Panc1 (cell line): ENCODE measurements at places on chromosomes 5 and 9.

DNA sequence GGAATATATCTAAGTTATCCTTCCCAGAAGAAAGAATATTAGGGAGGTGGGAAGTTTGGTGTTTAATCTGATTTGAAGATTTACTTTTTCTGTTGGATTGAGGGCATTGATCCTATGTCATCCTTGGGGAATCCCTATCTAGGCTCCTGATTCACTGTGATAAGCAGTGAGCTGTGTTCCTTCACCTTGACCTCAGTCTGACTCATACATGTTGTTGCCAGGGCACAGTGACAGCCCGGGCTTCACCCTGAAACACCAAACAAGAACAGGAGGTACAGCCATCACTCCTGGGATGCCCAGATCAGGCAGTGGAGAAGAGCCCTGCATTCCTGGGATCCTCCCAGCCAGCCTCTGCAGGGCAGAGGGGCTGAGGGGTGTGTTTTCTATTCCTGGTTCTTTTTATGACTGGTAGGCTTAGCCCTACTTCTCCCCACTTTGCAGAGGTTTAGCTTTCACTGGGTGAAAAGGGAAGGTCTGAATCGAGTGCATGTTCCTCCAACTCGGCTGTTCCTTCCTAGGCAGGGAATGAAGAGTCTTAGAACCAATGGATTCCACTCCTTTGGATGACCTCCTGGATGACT lies 3.1 kb upstream of the FAM53C start:
- DNase-seq = no peak

- DNase-seq = no peak
Measured at GRCh38 chr5:171162165-171162564, 146.9 kb upstream of the TLX3 start.

GRCh38 chr5:95057615-95058014 lies 227.3 kb downstream of the MCTP1 start:
- DNase-seq = no peak

DNA sequence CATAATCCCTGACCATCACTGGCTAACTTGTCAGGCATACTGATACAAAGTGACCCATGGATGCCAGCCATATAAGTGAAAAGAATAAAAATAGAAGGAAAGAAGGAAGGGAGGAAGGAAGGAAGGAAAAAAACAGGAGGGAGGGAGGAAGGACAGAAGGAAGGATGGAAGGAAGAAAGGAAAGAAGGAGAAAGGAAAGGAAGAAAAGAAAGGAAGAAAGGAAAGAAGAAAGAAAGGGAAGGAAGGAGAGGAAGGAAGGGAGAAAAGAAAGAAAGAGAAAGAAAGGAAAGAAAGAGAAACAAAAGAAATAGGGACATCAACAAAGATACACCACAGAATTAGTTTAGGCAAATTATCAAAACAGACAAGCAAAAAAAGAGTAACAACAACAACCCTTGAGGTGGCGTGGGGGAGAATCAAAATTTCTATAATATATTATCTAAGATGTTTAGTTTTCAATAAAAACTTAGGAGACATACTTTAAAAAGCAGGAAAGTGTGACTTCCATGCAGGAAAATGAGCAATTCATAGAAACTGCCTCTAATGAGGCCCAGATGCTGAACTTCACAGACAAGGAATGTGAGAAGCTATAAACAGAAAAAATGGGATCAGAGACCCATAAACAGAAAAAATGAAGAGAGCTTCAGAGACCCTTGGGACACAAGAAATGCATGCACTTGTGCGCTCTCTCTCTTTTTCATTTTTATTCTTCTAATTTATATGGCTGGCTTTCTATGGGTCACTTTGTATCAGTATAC lies 96.1 kb upstream of the NFIL3 start:
- no peak for DNase-seq

- DNase-seq = no peak
Measured at GRCh38 chr9:127905004-127905728, 5.8 kb upstream of the ST6GALNAC6 start.

- DNase-seq = no peak
Measured at GRCh38 chr9:133514460-133515239, 10.1 kb downstream of the MYMK start.

GRCh38 chr5:83636156-83636555 lies 84.5 kb downstream of the HAPLN1 start:
- no peak for DNase-seq

DNA sequence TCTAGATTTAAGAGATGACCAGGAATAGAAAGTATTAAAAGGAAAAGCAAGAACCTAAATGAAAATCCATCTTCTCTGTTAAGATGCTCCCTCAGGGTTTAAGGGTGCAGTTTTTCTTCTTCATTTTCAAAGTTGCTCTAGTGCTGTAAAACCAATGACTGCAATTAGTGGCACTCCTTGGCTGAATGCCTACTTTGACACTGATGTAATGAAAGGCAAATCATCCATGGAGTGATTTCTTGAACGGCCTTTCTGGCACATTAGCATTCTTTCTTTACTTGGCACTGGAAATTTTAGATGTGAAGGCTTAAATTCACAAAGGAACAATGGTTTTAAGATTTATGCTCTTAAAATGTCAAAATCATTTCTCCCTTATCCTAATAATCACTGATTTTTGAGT lies 19.3 kb upstream of the ISCA1 start:
- no peak for DNase-seq

DNA sequence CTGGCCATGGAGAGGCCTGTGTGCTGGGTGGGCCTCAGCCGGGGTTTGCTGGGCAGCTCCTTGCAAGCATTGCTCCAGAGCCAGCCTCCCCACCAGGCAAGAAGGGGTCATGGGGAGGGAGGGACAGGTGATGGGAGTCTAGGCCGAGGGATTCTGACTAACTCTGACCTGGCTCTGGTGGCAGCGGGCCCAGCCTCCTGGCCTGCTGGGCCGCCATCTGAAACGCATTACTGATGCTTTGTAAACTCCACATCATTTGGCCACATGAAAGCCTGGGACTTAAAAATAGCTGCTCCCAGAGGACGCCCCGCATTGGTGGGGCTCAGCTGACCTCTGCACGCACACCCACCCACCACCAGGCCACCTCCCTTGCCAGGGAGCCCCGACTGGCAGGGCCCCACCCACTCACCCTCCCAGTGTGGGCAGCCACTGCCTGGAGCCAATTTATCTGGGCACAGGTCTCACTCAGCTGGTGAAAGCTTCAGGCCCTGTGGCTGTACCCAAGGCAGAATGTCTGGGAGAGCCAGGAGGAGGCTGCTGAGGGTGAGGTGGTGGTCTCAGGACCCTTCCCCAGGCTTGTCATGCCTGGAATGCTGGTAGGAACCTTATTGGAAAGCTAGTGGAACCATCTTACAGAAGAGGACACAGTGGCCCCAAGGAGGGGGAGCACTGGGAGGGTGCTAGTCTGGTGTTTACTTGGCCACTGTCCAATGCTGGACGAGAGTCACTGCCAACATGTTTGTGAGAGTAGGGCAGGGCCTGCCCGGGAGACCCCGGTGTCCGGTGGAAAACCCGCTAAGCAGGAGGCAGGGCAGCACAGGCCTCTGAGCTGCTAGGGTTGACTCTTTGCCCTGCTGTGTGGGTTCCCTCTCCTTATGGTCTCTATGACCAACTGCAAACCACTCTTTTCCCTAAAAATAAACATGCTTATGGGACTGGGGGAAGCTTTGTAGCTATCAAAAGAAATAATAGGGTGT lies 10.8 kb downstream of the TCF7 start:
- peak; percentile 82 for DNase-seq

DNA sequence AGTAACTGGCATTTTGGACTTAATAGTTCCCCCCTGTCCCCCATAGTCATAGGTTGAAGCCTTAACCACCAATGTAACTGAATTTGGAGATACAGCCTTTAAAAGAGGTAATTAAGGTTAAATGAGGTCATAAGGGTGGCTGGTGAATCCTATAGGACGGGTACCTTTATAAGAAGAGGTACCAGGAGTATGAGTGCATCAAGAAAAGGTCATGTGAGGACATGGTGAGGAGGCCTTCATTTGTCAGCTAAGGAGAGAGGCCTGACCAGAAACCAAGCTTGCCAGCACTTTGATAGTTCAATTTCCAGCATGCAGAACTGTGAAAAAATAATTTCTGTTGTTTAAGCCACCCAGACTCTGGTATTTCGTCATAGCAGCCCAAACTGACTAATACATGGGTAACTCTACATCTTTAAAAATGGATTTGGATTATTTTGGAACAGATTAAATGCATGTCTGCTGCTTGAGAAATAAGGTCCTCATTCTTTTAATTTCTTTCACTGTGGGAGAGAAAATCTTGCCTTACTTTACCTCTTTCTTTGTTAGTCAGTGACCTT lies 9.7 kb downstream of the RASA1 start:
- DNase-seq = no peak

GRCh38 chr9:12539580-12539975 lies 153.6 kb upstream of the TYRP1 start:
- no peak for DNase-seq

GRCh38 chr5:168073311-168073710 lies 218.1 kb upstream of the WWC1 start:
- no peak for DNase-seq

- peak; percentile 39 for DNase-seq
Measured at GRCh38 chr5:157253547-157253946, 12.4 kb upstream of the CYFIP2 start.

DNA sequence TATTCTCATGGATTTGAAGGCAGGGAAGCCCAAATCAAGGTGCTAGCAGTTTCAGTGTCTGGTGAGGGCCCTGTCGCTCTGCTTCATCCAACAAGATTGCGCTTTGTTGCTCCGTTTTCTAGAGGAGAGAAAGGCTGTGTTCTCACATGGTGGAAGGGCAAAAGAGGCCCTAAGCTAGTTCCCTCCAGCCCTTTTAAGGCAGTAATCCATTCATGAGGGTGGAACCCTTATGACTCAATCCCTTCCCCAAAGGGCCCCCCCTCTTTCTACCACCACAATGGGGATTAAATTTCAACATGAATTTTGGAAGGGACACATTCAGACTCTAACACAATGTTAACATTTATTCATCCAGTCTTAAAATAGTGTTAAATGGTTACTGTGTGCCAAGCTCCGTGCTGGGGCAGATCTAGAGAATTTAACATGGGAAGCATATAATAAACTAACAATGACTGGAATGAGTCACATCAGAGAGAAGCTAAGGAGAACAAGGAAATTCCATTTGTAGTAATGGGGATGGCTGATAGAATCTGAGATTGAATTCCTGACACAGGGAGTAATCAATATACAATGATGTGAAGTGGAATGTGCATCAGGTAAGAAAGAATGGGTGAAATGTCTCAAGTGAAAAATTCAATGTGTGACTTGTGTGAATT lies 382.8 kb upstream of the ZNF608 start:
- DNase-seq = no peak

GRCh38 chr9:75483636-75484035 lies 395.3 kb downstream of the OSTF1 start:
- no peak for DNase-seq

GRCh38 chr5:67350618-67351201 lies 154.1 kb upstream of the CD180 start:
- DNase-seq = no peak

- no peak for DNase-seq
Measured at GRCh38 chr5:129906177-129906887, 2.1 kb downstream of the CHSY3 start.

DNA sequence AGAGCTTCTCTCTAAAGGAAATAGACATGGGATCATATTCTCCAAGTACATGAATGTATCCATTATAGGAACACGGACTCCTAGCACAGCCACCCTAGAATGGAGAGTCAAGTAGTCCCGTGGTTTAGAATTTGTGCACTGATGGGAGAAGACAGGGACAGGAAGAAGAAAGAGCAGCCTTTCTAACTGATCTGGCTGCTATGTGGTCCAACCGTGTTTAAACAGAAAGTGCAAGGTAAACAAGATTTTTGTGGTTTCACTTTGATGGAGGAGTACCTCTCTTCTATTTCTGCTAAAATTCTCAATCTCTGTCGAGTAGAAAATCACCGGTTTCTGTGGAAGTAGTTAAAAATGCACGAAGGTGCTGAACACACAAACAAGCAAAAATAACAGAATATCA lies 171.3 kb downstream of the ST8SIA4 start:
- no peak for DNase-seq

DNA sequence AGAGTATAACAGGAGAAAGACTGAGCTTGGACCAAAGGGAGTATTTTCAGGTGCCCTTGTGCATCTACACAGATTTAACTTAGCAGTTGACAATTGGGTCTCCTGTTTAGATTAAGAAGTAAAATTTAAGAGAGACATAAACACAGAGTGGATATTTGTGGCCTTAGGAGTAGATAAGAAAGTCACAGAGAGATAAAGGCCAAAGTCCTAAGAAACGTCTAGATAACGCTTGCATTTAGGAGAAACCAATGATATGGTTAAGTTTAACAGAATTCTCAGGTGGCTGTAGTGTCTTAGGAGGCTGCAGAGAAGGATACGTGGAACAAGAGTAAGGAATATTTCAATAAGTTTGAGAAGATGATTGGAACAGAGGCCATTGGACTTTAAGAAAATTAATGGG lies 155.0 kb upstream of the DAB2 start:
- no peak for DNase-seq

DNA sequence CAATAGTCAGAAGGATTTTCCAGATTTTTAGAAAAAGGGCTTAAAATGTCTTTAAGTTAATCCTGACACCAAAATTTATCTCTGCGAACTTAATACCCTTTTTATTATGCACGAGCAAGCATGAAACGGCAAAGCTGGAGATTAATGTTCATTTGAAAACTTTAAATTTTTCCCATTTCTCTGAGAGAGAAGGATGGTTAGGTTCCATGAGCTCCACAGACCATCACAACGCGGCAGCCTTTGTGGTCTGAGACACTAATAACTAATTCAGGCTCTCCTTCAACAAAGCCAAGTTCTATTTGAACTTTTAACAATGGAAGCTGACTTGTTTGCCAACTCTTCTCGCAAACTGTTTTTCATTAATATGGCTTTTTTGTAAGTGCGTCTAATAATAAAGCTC lies 94.7 kb downstream of the MYO10 start:
- no peak for DNase-seq

GRCh38 chr9:17509701-17510100 lies 69.2 kb upstream of the SH3GL2 start:
- DNase-seq = no peak

GRCh38 chr5:43993634-43994351 lies 390.8 kb downstream of the NNT start:
- no peak for DNase-seq

DNA sequence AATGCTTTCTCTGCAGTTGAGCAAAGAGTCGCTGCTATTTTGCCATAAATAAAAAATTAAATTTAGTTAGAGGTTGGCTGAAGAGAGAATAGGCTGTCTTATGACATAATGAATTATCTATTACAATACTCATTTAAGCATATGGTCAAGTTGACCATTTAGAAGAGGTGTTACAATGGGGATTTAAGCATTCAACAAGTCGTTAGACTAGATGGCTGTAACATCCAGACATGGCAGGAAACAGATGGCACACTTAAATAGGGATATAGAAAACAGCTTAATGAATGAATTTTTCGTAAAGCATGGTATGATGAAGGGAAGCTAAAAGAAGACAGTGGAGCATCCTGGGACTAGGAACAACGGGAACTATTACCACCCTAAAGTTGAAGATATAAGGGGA lies 160.3 kb upstream of the PTPRD start:
- no peak for DNase-seq

GRCh38 chr9:136944212-136944518 lies 373 bp downstream of the FBXW5 start:
- no peak for DNase-seq
